ENCODE measurements at places on chromosomes 4 and X.

- no peak for DNase-seq
Measured at GRCh38 chr4:117844594-117844993, 189.7 kb upstream of the NDST3 start.

DNA sequence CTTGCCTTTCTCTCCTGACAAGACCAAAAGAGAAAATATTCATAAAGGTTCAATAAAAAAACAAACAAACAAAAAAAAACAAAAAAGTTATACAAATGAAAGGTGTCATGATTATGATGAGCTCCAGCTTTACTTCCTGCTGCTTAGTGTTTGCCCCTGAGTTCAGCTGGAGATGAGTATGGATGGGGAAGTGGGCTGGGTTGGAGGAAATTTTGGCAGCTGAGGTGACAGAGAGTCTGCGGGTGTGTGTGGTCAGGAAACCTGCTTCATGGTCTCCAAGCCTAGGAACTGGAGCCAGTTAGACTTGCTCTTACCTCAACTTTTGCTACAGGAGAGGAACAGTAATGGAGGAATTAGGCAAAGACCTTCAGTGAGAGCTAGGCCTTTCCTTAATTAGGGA lies 4.3 kb upstream of the CYSLTR1 start:
- no peak for DNase-seq

DNA sequence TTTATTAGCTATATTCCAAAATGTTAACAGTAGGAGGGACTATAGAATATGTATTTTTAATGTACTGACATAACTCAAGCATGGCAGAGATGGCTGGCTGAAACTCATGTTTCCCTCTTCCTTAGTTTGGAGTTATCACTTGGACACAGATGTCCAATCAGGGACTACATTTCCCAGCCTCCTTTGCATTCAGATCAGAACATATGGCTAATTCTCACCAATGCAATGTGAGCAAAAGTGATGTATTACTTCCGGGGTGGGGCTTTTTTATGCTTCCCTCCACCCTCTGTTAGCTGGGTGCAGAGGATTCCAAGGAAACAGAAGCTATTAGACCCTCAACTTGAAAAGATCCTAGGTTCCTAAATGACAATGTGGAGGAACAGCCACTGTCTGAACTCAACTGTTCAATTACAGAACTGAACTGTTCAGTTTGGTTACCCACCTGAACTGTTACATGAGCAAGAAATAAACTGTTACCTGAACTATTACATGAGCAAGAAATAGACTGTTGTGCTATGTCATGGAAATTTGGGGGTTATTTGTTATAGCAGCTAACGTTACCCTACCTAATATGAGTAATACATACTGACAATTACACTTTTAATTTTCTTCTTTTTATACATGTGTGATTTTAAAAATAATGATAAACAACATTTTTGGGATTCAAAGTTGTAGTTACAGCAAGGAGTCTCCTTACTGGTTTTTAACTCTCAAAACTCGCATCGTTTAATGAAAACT lies 29.6 kb upstream of the ERVMER34-1 start:
- peak; percentile 7 for DNase-seq

- no peak for DNase-seq
Measured at GRCh38 chr4:162162672-162163071, 1.1 kb downstream of the FSTL5 start.

DNA sequence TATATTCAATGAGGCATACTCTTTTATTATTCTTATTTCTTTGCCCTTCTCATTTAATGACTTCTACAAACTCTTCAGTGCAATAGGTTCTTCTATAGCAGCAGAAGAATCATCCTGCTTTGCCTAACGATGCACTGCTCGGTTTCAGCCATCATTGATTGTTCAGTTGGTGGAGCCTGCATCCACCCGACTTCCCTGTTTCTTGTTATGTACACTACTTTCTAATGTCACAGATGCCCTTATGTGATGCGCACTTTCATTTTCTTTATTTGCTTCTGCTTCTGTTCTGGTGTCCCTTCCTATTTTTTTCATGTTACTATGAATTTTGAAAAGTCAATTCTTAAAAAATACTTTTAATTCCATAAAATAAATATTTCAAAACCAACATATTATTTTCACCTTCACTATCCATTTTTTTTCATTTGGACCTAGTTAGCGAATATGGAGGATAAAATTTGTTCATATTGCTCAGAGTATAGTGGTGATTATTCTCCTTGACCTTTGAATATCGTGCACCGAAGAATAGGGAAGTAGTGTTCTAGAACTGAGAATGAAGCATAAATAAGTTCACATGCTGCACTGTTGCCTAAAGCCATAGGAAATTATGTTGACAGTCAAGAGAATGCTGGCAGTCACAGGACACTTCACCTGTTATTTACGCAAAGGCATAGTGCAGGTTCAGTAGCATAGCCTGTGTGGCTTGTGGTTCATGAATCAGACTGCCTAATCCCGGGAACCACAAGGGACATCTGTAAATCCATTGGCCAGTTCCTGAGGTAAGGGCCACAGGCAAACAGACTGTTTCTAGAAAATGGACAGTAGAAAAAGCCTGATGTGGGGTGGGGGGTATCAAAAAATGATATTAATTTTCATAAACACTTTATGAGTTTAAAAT lies 21.3 kb upstream of the SFRP2 start:
- DNase-seq: peak; percentile 77
